ENCODE measurements at places on chromosomes 1 and 21.

DNA sequence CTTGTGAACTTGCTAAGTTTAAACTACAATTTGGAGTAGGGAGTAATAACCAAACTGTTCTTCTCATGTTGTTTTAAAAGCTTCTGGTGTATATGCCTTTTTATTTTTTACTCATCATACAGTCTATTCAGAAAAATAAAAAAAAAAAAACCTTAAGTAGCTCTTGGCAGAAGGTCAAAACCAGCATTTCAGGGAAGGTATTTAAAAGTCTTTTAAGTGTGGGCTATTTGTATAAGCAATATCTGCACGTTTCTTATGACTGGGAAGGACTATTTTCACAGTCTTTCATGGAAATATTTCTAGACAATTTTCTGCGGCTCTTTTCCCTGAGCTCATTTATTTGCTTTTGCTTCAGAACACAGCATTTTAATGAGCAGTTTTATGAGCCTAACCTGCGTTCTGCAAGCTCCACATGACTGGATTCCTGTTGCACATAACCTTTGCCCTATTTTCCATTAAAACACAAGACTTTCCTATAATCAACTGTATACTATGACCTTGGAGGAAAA, 60.9 kb upstream of the C1orf105 start:
- no peak for DNase-seq

DNA sequence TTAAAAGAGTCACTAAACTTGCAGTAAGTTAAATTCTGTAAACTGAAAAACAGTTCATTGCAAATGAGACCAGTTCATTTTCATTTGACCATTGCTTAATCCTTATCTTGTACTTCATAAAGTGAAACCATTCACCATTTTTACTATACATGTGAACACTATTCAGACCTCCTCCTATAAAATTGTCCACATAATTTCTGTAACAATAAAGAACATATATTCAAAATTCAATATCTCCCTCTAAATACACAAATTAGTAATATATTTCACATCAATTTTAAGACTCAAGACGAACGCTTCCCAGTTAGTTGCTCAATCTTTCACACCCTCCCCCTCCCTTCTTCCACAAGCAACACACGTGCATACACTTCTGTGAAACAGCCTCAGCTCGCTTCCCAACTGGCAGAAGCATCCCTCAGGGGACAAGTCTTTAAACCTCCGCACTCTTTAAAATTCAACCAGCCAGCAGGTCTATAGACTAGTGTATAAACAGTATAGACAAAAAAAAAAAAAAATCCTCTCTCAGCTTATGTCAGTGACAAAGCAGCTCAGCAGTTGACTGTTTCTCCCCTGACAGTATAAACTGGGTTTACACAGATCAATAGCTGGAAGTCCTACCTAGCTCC, 99.6 kb downstream of the DENND1B start:
- DNase-seq = peak; percentile 11

DNA sequence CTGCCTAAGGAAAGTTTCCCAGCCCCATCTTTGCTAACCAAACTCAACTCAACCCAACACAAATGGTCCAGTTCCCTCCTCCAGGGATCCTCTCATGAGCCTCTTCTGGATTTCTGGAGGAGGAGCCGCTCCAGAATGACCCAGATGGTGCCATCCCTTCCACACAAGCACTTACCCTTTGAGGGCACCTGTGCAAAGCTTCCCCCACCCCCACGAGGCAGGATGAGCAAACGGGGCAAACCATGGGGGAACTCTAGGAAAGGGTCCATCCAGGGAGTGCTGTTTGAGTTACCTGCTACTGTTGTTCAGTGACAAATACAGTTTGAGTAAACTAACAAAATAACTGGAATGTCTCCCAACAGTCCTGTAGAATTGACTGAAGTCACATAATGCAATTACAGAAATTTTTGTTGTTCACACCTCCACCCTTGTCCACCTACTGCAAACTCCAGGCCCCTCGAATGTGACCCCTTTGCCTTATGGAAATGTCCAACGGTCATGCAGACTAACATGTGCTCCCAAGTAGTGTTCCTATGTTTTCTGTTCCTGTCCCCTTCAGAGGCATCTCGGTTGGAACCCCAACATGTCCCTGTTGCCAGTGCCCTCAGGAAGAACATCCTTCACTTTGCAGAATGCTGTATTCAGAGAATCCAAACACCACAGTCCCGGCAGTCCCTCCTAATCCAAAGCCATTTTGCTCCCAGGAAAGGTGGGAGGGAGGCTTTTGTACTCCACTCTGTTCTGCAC, 160.1 kb downstream of the RRAGC start:
- no peak for DNase-seq

DNA sequence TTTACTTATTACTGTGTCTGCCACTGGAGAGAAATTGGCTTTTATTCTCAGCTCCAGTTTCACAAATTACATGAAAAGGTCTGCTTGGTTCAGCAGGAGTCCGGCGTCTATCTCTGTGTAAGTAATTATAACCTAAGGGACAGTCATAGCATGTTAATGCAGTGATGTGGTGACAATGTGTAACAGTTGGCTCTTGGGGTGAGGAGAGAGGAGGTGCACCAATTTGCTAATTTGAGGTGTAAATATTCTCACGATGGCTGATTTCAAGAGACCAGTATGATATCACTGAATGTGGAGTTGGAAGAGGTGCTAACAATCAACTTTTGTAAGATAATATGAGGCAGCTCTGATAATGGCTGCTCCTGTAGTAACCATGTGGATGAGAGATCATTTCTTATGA, 86.1 kb downstream of the CTH start:
- no peak for DNase-seq

GRCh38 chr1:43992232-43992995, 1.0 kb downstream of the CCDC24 start:
- DNase-seq = no peak

GRCh38 chr1:62316135-62316534, 3.1 kb downstream of the KANK4 start:
- DNase-seq = no peak

GRCh38 chr1:220007438-220007837, 38.9 kb downstream of the EPRS1 start:
- no peak for DNase-seq

DNA sequence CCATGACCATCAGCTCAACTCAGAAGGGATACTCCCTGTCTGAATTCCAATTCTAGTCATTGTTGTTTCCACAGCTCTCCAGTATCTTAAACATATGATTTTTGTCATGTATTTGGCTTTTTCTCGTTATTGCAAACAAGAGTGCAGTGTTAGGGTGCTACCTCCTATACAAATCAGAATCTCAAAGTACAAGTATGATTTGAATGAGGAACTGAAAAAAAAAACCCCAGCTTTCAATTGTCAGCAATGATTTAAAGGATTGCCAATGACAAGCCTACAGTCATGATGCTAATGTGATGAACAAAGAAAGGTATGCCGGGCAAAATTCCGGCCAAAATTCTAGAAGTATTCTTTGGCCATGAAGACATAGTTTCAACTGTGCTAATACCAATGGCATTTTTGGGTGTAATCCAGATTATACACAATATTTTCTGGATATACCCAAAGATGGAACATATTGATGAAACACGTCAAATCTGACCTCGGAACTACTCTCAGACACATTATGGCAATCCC, 14.9 kb downstream of the TMEM35B start:
- no peak for DNase-seq

DNA sequence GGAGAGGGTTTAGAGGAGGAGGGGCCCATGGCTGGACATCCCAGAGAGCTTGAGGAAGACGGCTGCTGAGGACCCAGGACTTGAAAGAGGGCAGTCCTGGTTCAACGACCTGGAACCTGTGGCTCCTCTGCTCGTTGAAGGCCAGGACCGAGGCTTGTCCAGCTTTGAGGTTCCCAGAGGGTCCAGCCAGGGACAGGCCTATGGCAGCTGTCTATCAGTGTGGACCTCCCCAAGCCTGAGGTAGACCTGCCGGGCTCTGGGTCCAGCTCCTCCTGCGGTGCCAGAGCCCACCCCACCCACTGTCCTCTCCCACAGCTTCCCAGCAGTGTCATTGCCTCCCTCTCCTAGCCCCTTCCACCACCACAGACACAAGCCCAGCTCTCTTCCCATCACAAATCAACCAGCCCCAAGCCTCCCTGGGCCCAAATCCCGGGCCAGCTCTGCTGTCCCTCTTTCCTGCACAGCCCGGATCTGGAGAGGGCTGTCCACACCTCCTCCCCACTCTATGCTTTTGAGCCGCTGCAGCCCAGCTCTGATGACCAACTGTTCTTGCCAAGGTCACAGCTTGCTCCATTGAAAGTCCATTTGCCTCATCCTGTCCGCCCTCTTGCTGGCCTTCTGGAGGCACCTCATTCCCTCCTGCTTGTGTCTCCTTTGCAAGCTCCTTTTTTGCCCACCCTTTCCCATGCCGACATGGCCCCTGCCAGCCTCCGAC, 48.7 kb upstream of the EDN2 start:
- no peak for DNase-seq

DNA sequence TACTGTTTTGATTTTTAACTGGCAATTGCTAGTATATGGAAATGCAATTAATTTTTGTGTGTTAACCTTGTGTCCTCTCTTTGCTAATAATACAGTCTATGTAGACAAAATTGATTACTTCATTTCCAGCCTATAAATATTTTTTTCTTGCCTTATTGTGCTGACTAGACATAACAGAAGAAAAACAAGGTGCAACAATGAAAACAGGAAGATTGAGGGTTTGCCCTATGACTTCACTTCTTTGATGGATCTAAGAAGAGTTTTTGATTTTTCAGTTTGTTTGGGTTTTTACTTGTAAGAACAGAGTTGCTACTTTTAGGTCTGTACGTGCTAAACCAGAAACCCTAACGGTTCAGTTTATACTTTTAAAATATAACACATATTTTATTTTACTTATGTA, 8.5 kb upstream of the CNIH4 start:
- DNase-seq = no peak

DNA sequence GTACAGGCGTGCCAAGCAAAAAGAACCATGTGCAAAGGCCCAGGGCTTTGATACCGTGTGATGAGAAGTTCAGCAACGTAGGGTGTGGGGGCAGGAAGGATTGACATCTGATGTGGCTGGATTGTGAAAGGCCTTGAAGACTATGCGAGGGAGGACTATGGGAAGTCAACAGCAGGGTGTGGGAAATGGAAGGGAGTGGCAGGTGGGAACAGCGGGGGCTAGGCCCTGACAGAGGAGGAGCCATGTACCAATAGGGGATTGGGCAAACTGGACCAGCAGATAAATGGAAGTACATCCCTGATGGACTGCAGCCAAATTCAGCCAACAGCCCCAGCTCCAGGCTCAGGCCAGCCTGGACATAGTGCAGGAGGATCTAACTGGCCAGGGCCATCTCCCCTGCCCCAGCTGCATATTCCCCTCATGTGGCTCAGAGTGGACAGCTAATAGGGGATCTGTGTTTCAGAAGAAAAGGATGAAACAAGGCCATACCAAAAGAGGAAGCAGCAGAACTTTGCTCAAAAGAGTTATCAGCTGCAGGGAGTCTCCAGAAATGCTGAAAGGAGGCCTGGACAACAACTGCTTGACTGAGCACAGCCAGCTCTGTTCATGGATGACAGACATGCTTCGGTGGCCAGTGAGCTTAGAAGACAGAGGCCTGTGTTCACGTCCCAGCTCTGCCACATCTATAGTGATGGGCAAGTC, 140.2 kb upstream of the SGIP1 start:
- no peak for DNase-seq

DNA sequence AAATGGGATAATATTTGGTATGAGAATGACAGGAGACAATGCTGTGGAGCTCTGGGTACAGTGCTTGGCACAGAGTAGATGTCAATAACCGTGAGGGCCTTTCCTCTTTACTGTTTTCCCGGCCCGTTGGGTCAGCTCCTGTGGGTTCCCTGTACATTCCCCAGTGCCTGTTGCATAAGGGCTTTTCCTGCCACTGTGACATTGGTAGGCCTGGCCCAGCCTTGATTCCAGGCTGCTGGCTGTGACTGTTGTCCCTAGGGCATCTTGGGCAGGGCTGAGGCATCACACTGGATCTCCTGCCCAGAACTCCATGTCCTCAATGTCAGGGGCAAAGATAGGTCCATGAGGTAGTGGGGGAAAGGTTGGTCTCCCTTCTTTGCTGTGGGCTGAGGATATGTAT, 25.8 kb upstream of the MYCL start:
- DNase-seq = no peak

DNA sequence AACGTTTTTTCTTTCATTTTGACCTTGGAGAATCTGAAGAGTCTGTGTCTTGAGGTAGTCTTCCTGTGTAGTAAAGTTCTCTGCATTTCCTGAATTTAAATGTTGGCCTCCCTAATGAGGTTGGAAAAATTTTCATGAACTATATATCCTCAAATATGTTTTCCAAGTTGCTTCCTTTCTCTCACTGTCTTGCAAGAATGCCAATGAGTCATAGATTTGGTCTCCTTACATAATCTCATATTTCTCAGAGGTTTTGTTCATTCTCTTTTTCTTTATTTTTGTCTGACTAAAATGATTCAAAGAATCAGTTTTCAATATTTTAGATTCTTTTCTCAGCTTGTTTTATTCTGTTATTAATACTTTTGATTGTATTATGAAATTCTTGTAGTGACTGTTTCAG, 87.6 kb downstream of the DRAM2 start:
- DNase-seq = no peak

DNA sequence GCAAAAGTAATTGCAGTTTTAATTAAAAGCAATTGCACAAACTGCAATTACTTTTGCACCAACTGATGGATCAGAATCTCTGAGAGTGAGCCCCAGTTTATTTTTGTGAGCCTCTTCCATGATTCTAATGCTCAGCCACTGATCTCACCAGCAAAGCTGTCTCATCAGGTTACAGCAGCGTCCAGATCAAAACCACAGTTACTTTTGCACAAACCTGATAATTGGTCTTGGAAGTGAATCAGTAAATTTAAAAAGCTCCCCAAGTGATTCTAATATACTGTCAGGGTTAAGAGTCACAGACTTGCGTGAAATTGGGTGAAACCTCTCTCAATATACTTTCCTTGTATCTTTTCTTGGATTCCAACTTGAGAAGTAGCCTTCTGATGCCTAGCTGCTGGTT, 13.5 kb upstream of the CR2 start:
- no peak for DNase-seq
